ENCODE measurements at places on chromosomes 4 and X.

- no peak for DNase-seq
Observed at GRCh38 chr4:21134994-21135393, 434.7 kb downstream of the PACRGL start.

DNA sequence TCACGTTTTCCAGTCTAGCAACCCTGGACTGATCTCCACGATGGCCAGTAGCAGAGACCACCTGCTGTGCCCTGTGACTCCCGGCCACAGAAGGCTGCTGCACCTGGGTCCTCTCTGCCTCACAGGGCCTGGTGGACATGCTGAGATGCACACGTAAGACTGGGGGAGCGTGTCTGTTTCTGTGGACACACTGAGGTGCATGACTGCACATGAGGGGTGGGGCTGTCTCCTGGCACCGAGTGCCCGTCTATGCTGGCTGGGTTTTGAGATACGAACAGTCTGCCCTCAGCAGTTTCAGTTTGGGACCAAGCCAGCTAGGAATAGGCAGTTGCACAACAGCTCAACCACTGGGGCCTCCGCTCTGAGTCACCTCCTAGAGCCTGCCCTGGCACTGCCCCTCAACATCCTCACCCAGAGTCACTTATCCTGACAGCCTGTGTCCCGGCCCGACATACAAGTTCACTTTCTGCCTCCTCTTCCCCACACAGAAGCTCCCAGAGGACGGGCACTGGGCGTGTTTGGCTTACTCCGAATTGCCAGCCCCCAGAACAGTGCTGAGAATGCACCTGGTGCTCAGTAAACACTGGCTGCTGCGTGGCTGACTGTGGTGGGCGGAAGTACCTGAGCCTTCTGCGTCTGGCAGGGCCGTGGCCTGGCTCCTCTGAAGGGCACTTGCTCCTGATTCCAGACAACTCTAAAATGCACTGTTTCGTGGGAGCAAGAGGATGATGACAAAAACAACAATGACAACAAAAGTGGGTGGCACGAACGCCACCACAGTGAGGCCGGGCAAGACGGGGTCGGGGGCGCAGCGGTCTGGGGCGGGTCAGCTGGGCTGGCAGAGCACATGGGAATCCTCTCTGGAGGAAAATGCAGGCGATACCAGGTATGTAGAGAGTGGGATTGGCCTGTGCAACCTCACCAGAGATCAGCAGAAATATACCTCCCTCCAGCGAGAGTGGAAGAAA is 30.9 kb downstream of the RNF212 start:
- DNase-seq = no peak

DNA sequence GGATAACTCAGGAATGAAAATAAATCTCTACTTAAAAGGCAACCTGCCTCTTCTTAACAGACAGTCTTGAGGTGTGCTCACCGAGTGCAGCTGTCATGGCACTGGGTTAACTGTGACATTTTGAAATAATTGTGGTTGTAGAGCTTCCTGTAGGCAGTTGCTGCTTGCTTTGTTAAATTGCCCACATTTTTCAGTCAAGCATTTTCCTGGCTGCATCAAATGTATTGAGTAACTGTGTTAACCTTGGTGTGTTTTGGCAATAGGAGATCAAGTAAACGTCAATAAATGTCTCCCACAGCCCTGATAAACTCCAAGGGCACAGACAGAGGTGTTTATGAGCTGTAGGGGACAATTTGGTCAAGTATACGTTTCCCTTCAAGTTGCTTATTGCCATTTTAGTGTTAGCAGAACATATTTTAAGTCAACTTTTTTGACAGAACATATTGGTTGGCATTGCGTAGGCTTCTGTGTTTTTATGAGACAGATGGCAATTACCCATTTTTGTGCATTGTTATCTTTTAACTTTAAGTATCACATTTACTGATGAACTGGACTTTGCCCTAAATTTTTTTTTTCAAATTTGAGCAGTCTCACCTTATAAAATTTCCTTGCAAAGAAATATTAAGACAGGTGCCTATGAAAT is 527.4 kb downstream of the C4orf33 start:
- no peak for DNase-seq

- DNase-seq = no peak
Observed at GRCh38 chr4:54930226-54930625, 195.2 kb downstream of the KDR start.

DNA sequence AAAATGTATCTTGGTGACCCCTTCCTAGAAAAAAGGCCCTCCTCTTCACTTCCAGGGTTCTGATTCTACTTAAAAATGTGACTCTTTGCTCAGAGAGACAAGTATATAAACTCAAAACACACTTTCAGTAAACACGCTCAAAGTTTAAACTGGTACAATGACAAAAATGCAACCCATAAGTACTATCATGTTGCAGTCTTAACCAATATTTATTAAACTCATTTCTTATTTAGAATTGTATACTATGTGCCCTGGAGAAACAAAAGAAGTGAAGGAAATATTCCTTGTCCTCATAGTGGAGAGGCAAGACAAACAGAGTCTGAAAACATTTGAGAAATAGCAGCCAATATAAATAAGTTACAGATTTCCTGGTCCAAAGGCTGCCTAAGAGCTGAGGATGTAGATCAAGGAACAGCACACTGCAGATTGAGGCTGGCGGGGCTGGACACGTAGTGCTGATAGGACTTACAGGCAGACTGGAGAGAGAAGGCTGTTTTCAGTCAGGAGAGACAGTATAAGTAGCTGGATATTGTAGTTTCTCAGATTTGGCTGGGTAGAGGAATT is 39.1 kb upstream of the ANXA3 start:
- no peak for DNase-seq

GRCh38 chrX:30887721-30888120 is 1.3 kb downstream of the TAB3 start:
- DNase-seq = no peak

DNA sequence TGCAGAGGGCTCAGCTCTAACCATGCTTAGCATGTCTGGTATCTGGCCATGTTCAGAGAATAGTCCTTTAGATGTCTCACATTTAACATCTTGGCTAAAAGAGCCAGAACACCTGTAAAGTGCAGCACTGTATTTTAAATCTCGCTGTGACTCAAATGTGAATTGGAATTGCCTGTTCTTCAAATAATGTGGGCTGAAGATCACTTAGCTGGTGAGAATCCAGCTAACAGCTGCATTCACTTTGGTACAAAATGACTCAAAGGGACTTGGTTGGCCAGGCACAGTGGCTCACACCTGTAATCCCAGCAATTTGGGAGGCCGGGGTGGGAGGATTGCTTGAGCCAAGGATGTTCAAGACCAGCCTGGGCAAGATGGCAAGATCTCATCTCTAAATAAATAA is 63.5 kb upstream of the PLAC8 start:
- no peak for DNase-seq

- no peak for DNase-seq
Observed at GRCh38 chr4:21290562-21290961, 590.3 kb downstream of the PACRGL start.

DNA sequence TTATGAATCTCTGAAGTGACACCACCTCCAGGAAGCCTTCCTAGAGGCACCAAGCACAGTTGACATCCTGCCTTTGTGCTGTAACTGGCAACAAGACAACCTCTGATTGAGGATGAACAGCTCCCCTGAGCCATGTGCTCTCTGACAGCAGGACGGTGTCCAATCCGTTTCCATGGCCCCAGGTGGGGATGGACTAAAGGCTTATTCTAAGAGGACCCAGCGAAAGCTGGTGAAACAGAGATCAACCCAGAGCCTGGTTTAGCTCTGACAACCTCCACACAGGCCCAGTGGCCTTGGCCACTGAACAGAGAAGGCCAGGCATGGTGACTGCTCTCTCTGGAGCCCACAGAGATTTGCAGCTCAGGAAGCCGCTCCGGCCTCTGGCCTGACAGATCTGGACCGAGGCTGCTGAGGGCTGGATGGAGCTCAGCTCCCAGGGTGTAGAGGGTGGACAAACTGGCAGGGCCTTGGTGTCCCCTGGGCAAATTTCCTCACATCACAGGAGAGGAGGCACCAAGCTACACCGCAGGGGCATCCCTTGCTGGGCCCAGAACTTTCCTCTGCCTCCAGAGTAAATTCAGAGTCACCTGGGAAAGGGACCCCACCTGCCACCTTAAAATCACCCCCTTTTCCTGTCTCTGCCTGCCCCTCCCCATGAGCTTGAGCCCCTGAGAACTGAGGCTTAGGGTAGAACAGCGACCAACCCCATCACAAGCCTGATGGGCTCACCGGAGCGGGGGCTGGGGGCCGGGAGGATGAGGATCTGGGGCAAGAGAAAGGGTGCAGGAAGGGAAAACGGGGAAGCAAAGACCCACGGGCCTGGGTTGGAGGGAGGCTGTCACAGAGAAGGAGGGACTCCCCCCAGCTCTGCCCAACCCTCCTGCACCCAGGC is 40.2 kb downstream of the HMX1 start:
- DNase-seq = no peak

GRCh38 chr4:112859456-112860184 is 189.8 kb upstream of the ANK2 start:
- no peak for DNase-seq

DNA sequence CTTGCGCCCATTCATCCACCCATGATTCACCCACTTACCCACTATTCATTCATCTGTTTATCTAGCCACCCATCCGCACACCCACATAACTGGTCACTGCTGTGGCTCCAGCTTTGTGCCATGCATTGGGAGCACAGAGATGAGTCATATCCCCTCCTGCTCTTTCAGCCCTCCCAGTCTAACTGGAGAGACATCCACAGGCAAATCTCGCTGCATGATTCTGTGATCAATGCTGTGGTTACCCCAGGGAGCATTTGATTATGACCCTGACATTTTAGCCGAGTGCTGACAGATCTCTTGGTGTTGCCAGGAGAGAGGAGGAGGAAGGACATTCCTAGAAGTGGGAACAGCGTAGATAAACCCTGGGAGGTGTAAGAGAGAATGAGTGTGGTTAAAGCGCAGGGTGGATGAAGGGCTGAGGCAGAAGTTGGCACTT is 10.4 kb upstream of the PORCN start:
- DNase-seq = peak; percentile 38

- DNase-seq = no peak
Observed at GRCh38 chr4:45408996-45409395, 682.6 kb upstream of the GNPDA2 start.

DNA sequence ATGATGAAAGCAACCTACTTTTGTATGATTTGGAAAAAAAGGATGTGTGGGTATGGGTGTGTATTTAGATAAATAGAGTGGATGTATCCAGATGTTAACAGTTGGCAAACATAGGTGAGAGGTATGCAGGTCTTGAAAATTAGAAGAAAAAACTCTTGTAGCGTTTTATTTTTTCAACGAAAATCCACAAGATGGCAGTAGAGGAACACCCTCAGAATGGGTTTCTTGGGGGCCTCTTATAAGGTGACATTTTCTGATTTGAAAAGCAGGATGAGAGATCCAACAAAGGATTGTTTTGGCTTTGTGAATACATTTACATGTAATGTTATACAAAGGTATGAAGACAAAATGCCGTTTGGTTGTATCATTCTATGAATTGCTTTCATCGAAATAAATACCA is 68.3 kb downstream of the FMR1NB start:
- peak; percentile 16 for DNase-seq

- DNase-seq = no peak
Observed at GRCh38 chr4:39020130-39020529, 12.1 kb downstream of the TMEM156 start.

- DNase-seq = no peak
Observed at GRCh38 chr4:145266881-145267280, 86.5 kb upstream of the OTUD4 start.

DNA sequence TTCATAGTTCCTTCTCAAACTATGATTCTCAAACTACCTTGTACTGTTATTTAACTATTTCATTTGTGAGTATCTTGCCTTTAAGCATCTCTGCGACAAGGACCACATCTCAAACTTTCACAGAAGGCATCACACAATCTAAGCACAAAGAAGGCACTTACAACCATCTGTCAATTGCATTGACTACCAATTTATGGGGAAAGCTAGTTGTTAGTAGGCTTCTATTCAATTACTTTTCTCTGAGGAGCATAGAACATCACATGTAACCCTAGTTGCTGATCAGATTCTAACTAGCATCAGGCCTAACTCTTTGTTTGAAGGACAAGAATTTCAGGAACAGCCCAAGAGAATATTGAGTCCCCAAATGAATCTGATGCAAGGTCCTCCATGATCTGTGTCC is 74.9 kb downstream of the GPC3 start:
- no peak for DNase-seq

- DNase-seq = no peak
Observed at GRCh38 chrX:96846841-96847240, 36.9 kb upstream of the RPA4 start.

DNA sequence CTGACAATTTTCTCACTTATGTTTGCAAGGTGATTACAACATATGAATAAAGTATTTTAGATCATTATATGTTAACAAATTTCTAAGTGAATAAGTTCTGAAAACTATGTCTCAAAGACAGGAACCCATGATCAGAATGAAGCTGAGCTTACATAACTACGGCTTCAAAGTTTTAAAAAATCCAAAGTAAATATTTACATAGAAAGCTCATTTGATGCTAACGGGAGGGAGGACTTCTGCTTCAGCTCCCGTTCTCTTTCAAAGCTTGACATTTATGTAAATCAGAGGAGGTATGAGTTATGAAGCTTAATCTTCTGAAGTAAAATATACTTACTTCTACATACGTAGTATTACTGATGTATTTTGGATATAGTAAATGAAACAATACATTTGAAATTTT is 72.9 kb upstream of the PDLIM3 start:
- DNase-seq = no peak

DNA sequence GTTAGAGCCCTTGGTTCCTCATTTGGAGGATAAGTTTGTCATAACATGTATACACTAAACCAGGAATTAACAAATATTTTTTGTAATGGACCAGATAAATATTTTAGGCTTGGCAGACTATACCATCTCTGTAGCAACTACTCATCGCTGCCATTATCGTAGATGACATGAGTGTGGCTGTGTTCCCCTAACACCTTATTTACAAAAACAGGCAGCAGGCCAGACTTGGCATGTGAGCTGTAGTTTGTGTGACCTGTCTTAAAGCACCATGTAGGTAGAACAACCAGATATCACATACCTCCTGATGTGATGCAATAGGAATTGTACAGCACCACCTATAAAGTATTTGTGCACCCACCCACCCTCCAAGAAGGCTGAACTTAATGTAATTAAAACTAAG is 82.0 kb downstream of the RASGEF1B start:
- no peak for DNase-seq

DNA sequence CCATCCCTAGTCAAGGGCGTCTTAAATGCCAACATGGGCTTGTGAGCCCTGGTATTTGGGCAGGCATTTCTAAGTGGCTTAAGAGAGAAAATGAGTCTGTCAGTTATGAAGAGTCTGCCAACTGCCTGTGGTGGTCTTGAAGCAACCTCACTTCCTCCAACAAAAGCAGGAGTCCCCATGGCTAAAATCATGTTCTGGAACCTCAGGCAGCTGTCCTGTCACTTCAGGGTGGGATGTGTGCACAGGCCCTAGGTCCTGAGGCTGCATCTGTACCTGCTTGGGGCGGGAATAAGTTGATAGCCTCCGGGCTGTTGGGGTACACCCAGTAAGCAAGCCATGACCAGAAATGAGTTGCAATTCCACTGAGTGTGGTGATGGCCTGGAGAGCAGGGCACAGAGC is 115.0 kb upstream of the SCML1 start:
- DNase-seq = no peak

Measured in K562 (cell line).